ENCODE measurements at places on chromosomes 3 and 15.

DNA sequence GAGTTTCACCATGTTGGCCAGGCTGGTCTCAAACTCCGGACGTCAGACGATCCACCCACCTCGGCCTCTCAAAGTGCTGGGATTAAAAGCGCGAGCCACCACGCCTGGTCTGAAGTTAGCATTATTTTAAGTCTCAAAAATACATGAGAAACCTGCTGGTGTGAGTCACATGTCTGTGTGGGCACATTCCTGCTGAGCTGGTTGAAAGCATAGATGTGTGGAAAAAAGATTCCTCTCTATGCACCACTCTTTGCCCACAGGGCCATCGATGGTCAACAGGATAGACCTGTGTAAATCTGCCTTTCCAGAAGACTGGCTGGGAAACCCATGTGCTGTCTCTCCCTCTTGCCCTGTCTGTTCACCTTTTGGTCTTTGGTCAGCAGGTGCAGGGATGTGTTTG is 63.5 kb downstream of the CHRD start:
- no peak for DNase-seq

DNA sequence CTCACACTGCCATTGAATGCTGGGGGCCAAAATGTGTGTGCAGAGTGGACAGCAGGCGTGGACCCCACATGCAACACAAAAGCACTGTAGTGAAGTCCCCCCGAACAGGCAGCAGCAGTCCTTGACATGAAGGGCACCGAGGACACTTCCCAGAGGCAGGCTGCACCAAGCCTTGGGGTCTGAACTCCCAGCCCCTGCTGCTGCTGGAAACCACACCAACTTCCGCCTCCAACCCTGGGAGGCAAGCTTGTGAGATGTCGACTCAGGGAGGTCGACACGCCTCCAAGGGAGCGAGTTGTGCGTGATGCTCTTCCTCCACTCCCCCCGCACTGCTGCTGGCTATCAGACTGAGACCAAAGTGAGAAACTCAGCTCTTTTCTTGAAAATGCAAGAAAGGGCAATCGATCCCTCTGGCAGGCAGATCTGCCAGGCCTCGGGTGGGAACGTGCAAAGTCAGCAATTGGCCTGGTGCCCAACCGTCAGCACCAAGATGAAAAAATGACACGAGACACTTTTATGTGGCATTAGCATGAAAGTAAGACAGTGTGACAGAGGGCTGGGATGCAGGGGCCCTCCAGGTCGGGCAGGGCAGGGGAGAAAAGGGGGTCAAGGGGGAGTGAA is 43.6 kb downstream of the WHAMM start:
- no peak for DNase-seq

GRCh38 chr15:38695249-38696108 is 130.9 kb upstream of the RASGRP1 start:
- DNase-seq = no peak

- no peak for DNase-seq
Observed at GRCh38 chr3:62559831-62560445, 186.6 kb upstream of the FEZF2 start.

Data from activated CD4-positive, CD25-positive, alpha-beta regulatory T cell treated with anti-CD3 and anti-CD28 coated beads, Interleukin-2, amount 50 U/mL, for 16 hours (primary cell).